GM12891 (cell line): ENCODE measurements at places on chromosomes 4 and X.
A peak's percentile ranks its signal among the peaks of the same experiment; 100 is the strongest.

DNA sequence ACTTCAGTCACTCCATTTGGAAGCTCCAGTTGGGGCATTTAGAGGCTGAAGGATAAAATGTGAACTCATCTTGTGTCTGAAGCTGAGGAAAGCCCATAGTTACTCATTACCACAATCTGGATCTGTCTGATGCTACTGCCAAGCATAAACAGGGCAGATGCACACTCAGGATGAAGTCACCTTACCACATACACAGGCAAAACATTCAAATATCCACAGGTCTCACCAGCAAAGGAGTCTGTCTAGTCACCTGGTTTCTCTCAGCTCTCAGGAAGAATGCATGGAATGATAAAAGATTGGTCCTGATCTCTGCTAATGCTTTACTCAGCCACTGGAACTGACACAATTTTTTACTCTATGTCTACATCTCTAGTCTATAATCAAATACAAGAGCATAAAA is 13.0 kb upstream of the ODAPH start:
- DNase-seq: no peak

DNA sequence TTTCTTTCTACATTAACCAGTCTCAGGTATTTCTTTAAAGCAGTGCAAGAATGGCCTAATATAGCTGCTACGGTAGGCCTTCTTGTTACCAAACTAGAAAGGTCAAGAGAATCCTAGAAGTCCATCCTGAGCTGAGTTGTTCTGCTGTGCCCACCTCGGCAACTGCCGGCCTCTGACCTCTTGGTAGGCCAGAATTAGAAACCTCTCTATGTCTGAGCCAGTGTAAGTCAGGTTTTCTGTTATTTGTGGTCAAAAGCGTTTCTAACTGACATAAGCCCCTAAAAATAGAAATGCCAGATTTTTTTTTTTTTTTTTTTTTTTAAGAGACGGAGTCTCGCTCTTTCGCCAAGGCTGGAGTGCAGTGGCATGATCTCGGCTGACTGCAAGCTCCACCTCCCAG is 43.1 kb downstream of the SOWAHB start:
- no peak for DNase-seq

GRCh38 chr4:37389366-37389765 is 144.8 kb downstream of the NWD2 start:
- DNase-seq: no peak

DNA sequence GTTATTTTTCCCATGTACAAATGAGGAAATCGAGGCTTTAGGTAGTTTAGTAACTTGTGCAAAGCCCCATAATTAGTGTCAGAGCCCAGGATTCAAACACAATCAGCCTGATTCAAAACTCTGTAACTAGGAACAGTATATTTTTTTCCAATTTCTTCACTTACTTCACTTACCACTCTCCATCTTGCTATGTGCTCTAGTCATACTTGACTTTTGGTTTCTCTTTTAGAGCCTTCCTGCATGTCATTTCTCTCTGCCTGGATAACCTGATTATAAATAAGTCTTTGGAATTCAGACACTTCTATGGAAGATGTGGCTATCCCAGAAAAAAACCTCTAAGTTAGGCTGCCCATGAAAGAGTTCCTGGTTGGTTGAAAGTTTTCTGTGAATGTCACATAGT is 22.2 kb downstream of the SATL1 start:
- no peak for DNase-seq

DNA sequence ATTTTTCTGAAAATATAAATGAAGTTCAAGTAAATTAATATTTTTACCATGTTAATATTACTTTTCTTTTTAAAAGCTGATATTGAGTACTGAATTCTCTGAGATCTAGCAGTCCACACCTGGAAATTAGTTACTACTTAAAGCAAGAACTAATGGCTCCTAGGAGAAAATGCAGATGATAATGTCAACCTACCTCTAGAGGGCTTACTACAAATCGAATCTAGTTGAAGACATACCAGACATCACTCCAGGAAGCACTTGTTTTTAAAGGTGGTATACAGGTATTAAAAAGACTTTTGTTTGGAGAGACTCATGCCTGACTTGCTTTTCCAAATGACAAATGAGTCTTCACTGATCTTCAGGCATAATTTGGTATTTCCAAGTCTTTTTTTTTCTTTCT is 516.4 kb upstream of the BOD1L1 start:
- DNase-seq: no peak

DNA sequence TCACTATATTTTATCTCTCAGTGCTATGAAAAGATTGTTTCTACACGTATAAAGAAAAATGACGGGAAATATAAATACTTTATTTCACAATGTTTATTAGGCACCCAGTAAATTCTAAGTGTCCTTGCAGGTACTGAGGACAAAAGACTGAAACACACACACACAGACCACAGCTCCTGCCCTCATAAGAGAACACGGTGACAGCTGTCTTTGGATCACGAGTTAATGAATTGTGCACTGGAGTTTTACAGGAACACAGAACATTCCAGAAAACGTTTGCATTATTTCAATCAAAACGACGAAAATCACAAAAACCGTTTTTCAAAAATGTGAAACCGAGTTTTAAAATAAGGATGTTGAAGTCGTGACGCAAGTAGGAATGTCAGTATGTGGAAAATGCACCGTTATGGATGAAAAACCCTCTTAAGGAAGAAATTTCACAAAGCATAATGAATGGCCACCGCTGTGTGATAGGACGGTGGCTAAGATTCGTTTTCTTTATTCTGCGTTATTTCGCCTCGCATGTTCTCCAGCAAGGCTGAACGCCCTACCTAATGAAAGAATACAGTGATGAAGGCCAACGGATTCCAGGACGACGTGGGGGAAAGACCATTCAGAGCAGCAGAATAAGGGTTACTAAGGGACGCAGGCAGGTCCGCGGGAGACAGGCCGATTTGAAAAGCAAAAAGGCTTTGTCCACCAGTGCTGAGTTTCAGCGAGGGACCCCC is 24.2 kb downstream of the FAM156A start:
- no peak for DNase-seq

DNA sequence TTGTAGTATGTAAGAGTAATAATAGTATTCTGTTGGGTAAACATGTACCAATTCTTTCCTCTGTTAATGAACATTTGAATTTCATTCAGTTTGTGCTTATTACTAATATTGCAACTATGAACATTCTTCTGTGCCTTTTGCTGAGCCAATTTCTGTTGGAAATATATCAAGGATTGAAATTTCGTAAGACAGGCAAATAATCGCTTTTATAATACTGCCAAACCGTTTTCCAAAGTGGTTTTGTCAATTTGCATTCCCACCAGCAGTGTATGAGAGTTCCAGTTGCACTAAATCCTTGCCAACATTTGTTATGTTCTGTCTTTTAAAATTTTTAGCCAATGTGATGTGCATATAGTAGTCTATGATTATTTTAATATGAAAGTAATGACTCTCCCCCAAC is 38.6 kb downstream of the MAGEB17 start:
- no peak for DNase-seq

- no peak for DNase-seq
Observed at GRCh38 chrX:104522386-104522785, 43.6 kb upstream of the IL1RAPL2 start.

DNA sequence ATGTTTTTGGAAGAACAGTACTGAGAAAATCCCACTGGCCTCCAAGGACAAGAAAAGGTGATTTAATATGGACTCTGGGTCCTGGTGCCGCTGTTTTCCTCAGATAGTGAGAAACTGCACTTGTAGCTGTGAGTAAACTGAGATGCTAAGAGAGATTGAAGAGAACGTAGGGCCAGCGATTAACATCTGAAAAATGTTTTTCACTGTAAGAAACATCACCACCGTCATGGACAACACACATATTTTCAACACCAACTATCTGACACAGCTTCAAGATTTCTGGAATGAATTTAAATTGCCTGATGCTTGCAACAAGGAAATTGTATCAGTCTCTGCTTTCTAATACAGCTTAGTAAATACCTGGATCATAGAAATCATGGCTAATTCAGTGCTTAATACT is 158.2 kb upstream of the SMIM31 start:
- no peak for DNase-seq

GRCh38 chr4:128654465-128654864 is 155.0 kb upstream of the JADE1 start:
- no peak for DNase-seq

- no peak for DNase-seq
Observed at GRCh38 chr4:37803348-37803973, 23.0 kb upstream of the PGM2 start.

DNA sequence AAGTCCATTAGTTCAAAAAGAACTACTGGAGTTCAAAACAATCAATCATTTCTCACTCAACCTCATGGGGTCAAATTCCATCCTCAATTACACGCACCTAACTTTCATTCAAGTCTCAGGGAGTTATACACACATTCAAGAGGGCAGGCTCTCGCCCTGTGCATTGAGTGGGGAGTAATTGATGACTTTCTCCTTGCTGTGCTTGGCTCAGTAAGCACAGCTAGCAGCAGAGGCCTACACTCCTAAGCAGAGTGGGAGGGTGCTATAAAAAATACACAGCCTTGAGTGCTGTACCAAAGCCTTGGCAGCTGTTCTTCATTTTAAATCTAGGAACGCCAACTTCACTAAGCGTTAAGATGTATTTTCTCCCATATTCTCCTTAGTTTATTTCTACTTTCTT is 958.3 kb upstream of the ADGRL3 start:
- DNase-seq: no peak

GRCh38 chrX:74292808-74293123 is 11.2 kb upstream of the ZCCHC13 start:
- DNase-seq: no peak

- no peak for DNase-seq
Observed at GRCh38 chr4:31793907-31794306, 1073.7 kb downstream of the PCDH7 start.

GRCh38 chr4:139892973-139893736 is 227.5 kb downstream of the MGST2 start:
- no peak for DNase-seq

- DNase-seq: no peak
Observed at GRCh38 chrX:112901869-112902725, 61.5 kb upstream of the AMOT start.

- DNase-seq: no peak
Observed at GRCh38 chrX:145002771-145003170, 244.5 kb upstream of the SPANXN1 start.

DNA sequence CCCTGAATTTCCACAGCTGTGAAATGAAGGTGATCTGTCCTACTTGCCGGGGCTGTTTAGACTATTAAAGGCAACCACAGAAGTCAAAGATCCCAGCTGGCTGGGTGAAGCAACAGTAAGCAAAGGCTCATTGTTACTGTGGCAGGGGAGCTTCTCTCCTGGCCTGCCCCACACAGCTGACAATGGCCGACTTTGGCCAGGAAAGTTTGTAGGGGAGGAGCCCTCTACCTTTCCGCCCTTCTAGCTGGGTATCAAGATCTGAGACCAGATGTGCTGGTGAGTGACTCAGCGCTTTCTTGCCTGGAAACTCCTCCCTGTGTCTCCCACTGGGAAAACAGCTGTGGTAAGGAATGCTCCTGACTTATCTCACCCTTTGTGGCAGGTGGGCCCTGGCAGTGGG is 21.1 kb downstream of the RASSF6 start:
- DNase-seq: no peak

- DNase-seq: no peak
Observed at GRCh38 chr4:186699298-186699697, 24.4 kb downstream of the FAT1 start.

GRCh38 chr4:69054578-69055200 is 41.6 kb upstream of the UGT2B7 start:
- DNase-seq: no peak

GRCh38 chr4:177948853-177949252 is 506.6 kb upstream of the AGA start:
- no peak for DNase-seq

- DNase-seq: no peak
Observed at GRCh38 chr4:44740201-44740600, 13.8 kb upstream of the GNPDA2 start.

- no peak for DNase-seq
Observed at GRCh38 chrX:64204252-64204651, 1.3 kb downstream of the AMER1 start.

- DNase-seq: no peak
Observed at GRCh38 chrX:118536204-118536603, 40.6 kb downstream of the DOCK11 start.

DNA sequence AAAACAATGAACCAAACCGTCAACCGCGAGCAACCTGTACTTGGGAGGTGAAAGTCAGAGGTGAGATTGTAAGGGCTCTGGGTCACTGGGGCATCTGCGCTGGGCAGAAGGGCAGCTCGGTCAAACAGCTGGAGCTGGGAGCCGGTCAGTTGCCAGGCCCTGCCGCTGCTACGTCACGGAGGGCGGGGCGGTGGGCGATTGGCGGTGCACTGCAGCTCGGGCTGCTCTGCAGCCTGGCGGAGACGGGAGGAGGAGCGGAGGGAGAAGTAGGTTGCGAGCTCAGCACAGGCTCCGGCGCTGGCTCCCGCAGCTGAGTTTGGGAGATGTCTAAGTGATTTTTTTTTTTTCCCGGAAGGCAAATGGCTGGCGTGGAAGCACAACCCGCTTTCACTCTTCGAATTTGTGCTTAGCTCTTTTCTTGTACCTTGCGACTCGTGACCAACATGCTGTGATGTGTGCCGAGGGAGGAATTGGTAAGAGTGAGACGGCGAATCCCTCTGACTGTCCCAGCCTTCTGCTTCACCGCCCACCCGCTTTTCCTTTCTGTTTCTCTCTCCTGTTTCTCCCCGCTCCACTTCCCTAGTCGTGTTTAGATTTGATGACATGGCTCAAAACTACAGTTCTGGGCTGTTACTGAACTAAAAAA is at the start of gene ATP10D:
TSS of gene ATP10D (plus strand) at position 229 of the 646 bp plus-strand sequence. CDS start 27,266 bp downstream, outside the sequence.
- DNase-seq: peak; percentile 48

- DNase-seq: no peak
Observed at GRCh38 chr4:42234817-42235216, 82.4 kb upstream of the BEND4 start.

- no peak for DNase-seq
Observed at GRCh38 chr4:126757219-126757618, 875.5 kb upstream of the INTU start.

DNA sequence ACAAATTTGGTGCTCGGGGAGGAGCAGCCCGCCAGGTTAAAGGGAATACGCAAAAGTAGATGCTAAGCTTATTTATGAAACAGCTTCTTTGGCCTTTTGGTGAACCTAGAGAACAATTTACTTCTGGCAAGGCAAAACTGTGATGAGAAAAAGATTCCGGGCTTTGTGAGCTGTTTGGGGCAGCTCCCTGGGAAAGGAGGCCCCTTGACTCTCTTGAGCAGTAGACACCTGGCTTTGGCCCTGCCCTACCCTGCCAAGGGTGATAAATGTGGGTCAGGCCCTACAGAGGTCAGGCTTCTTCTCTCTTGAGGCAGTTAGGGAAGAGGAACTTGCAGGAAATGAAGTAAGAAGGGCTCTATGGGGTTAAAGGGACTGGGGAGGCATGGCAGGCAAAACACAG is 509.6 kb downstream of the MID1IP1 start:
- DNase-seq: no peak
